ENCODE measurements at places on chromosomes 2 and 18.

DNA sequence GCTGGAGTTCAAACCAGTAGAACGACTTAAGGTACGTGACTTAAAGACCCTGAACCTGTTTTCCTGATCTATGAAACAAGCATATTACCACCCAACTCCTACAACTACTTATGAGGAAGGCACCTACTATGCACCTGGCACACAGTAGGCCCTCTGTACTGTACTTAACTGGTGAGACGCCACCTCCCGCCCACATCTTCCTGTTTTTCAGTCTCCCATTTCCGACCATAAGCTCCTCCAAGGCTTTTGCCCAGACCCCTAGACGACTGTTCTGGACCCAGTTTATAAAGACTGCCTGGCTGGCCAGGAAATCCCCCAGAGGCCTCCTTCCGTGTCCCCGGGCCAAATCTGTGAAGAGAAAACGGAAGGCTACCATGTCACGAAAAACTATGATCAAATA lies 1.5 kb downstream of the GALNT14 start:
- no peak for DNase-seq

DNA sequence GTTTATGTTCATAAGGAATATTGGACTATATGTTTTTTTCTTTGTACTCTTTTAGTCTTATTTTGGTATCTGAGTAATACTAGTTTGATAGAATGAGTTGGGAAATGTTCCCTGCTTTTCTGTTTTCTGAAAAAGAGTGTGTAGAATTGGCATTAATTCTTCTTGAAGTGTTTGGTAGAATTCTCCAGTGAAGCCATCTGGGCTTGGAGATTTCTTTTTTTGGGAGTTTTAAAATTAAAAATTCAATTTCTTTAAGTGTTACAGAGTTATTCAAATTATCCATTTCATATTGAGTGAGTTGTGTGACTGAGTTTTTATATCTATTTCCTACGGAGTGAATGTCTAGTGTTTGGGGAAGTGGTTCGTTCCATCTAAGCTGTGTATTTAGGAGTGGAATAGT lies 80.6 kb upstream of the HS6ST1 start:
- DNase-seq: no peak

- DNase-seq: no peak
These were observed 13.5 kb downstream of the ZFP36L2 start for GRCh38 chr2:43212931-43213330.

- no peak for DNase-seq
These were observed 124.2 kb upstream of the EPAS1 start for GRCh38 chr2:46173030-46173429.

GRCh38 chr18:25921677-25922421 lies 168.6 kb downstream of the SS18 start:
- no peak for DNase-seq

DNA sequence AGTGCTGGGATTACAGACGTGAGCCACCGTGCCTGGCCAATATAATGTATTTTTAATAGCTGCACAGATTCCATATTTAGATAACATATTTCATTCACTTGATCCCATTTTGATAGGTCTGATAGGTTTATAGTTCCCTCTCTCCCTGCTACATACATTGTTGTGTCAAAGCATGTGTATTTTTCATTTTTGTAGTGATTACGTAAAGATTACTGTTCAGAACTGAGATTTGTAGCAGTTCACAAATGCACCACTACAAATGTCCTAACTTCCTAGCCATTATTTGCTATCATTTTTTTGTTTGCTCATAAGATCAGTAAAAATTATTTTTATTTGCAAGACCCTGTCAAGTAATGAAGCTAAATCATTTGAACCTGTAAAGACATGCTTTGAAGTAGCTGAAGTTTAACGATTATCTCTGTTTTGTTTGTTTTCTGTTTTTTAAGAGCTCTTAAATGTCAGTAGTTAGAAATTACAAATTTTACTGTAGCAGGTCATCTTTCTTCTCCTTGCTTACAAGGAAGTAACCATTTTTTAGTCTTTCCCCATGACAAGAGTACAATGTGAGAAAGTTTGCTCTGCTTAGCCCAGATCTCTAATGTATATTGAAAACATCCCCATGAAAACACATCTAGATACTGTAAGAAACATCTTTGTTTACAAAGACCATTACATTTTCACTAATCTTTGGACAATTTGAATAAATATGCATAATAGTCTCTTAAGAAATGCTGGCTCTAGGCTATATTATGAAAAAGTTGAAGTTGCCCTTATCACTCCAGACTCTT lies 54.1 kb downstream of the EML4 start:
- no peak for DNase-seq

DNA sequence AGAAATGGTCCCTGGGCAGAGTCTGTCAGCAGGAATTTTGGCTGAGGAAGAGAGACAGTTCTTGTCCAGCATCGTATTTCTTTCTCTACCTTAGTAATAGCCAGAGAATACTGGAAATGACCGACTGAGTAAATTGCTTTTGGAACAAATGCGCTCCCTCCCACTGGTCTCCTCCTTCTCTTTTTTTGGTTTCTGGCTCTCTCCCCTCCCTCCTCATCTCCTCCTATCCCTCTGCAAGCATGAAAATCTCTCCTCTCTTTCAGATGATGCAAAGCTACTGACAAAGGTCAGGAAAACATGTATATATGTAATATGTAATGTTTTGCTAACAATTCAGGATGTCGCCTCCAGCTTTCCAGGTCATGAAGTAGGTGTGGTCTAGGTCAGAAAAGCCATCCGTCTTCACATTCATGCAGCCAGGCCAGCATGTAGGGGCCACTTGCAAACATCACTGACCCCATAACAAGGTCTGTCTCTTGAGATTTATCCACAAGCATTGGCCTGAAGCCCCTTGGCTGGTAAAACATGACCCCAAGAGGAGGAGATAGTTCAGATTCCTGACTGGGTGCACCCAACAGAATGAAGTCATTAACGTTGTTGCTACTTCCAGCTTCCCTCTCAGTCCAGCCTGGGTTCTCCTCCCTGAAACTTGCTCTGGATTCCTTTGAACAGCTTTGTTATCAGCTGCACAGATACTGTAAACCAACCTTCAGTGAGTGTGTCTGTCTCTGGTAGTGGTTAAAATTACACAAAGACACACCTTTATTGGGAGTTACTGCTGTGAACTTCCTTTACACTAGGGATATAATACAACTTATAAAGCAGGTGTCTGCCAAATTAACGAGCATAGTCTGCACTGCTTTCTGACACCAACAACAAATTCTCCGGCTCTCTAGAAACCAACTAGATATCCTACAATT lies 864.4 kb upstream of the KLHL29 start:
- DNase-seq: no peak

GRCh38 chr2:212158081-212158480 lies 380.5 kb downstream of the ERBB4 start:
- DNase-seq: no peak

- no peak for DNase-seq
These were observed 23.2 kb downstream of the HJURP start for GRCh38 chr2:233831011-233831721.

DNA sequence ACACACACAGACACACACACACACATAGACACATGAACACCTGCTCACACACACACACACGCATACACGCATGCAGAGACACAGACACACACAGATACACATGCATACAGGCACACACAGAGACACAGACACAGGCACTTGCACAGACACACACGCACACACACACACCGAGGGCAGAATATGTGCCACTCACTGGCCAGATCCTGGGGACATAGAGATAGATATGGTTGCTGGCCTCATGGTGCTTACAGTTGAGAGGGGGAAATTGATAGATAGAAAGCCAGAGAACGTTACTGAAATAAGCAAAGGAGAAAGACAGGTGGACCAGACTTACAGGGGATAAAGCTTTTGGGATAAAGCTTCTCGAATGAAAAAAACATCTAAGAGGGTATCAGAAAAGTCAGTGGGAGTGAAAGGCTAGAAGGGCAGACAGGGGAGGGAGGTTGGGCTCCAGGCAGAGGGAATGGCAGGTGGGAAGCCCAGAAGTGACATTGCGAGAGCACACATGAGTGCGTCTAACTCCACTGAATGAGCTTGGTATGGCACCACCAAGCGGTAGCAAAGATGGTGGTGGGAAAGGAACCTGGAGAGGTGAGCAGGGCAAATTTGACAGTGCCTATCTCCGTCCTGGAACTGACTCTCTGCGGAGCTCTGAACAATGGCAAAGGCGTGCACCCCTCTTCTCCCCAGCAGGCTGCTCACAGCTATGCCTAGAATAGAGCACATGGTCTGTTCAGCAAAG lies 390.1 kb upstream of the TRIB2 start:
- DNase-seq: no peak

DNA sequence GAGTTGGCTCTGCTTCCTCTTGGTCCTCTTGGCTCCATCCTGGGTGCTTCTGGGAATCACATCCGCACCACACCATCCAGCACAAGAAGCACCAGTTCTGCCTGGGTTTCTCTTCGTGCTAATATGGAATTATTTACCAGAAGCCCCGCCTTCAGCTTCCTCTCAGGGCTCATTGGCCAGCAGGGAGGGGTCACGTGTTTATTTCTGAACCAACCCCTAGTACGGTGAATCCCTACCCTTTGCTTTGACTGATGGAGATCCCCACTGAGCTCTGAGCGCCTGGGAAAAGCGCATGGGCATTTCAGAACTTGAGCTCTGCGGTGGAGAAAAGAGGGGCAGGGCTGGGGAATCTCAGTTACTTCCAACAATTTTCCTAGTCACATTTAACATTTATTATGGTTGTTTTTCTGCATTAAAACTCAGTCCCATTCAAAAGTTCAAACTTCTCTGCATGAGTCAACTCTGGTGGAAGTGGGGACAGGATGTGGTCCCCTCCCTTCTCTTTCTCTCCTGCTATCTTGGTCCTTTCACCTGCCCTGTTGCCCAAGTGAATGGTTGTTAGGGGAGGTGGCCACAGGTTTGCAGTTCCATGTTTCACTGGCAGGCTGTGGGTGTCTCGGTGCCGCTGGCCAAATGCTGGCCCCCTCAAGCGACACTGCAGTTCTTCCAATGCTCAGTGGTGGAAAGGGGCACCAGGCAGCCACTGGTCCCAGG lies 76.4 kb upstream of the TTC39C start:
- DNase-seq: no peak

- no peak for DNase-seq
These were observed 81.5 kb upstream of the DAPL1 start for GRCh38 chr2:158713523-158714138.

- DNase-seq: no peak
These were observed 244.8 kb upstream of the SLC14A2 start for GRCh38 chr18:45370255-45371010.

- no peak for DNase-seq
These were observed 64.5 kb downstream of the PIGN start for GRCh38 chr18:62122330-62122729.

- DNase-seq: no peak
These were observed 174.6 kb downstream of the ZNF385B start for GRCh38 chr2:179686718-179687342.

GRCh38 chr2:37769551-37769950 lies 98.1 kb upstream of the CDC42EP3 start:
- no peak for DNase-seq

DNA sequence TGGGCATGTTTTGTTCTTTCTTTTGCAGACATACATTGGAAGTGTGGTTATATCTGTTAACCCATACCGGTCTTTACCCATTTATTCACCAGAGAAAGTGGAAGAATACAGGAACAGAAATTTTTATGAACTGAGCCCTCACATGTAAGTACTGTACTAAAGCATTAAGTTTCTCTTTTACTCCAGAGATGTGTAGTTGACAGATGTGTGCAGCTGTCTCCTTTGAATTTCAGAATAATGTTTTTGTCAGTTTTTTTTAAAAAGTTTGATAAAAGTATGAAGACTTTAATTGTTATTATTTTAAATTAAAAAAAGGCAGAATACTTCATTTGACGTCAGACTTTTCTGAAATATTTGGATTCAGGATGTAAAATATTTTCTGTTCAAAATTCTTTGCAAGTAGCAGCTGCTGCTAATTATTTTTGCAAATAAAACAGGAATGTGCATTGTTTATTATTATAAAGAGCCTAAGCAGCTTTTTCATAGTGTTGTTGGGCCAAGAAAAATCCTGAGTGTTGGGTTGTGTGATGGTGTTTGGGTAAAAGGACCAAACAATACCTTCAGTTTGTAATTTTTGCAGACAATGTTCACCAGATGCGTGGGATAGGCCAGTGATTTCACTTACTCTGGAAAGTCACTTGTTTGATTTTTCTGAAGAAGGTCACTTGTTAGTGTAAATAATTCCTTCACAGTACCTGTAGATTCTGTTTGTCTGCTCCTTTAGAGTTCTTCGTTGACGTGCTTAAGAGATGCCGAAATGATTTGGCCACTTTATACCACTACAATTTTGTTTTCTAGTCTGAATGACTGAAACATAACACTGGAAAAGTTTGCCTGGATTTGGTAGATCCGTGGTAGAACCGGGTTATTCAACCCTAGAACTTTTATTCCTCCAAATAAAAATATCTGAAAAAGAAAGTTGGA lies 51.1 kb downstream of the MYO1B start:
- no peak for DNase-seq

- DNase-seq: no peak
These were observed 43.6 kb upstream of the PXDN start for GRCh38 chr2:1787755-1788477.

GRCh38 chr2:236240228-236240990 lies 23.8 kb downstream of the ASB18 start:
- no peak for DNase-seq
